ENCODE measurements at places on chromosomes 3 and 15. TPM values are rescaled to one million over a fixed set of nuclear protein-coding genes. Genes with fewer than 3 reads are reported as not detected.

DNA sequence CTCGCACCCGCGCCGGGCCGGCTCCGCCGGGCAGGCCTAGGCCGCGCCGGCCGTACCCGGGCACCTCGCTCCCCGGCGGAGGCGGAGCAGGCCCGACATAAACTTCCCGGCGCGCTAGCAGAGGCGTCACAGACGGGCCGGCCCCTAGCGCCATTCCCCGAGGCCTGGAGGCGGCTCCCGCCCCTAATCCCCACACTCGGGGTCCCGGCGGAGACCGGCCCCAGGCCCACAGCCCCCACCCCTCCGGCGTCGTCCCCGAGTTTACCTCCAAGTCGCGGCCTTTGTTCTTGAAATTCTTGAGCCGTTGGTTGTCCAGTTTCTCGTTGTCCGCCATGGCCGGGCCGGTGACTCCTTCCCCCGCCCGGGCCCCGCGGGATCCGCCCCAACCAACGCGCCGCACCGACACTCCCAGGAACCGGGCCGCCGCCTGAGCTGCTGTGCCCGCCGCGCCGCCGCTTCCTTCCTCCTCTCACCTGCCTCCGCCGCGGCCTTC is 376 bp downstream of the KPNA4 start:
- peak; percentile 74 for DNase-seq

ZNF662 gene
- 5.0 TPM for polyA plus RNA-seq

GRCh38 chr3:197540961-197541377 is 14.8 kb downstream of the BDH1 start:
- no peak for DNase-seq

MGLL gene
- 61.5 TPM for polyA plus RNA-seq

- no peak for DNase-seq
Observed at GRCh38 chr15:92627014-92627413, 28.6 kb downstream of the FAM174B start.

- no peak for DNase-seq
Observed at GRCh38 chr15:89976246-89976600, 24.9 kb upstream of the ZNF710 start.

GRCh38 chr3:126112531-126113237 is 28.8 kb upstream of the SLC41A3 start:
- DNase-seq = no peak
